ENCODE measurements at places on chromosomes 3 and 15. TPM values are rescaled to one million over a fixed set of nuclear protein-coding genes. Genes with fewer than 3 reads are reported as not detected.

CADM2 gene
- not detected for total RNA-seq

MELTF gene
- 1.8 TPM for total RNA-seq

DNA sequence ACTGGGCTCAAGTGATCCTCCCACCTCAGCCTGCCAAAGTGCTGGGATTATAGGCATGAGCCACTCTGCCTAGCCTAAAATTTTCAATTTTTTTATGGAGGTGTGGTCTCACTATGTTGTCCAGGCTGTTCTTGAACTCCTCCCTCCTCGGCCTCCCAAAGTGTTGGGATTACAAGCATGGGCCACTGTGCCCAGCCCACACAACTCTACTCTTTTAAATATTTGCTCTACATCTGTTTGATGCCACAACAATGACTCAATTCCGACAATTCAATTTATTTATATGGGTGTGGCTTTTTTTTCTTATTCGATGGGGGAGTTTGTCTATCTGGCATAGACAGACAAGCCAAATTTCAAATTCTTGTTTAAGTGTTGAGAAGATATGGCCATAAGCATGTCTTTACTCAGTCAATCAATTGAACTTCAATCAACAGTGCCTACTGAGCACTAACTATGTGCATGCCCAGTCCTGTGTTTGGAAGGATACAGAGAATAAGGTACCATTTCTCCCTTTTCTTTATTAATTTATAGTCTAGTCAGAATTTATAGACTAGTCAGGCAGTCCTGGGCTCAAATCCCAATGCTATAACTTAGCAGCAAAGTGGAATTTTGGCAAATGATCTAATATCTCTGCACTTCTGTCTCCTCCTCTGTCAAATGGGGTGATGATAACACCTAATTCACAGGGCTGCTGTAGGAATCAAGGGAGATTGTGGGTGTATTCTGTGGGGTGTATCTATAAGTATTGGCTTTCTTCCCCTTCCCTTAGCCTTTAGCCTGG lies 54.6 kb upstream of the PIAS1 start:
- no peak for DNase-seq

DNA sequence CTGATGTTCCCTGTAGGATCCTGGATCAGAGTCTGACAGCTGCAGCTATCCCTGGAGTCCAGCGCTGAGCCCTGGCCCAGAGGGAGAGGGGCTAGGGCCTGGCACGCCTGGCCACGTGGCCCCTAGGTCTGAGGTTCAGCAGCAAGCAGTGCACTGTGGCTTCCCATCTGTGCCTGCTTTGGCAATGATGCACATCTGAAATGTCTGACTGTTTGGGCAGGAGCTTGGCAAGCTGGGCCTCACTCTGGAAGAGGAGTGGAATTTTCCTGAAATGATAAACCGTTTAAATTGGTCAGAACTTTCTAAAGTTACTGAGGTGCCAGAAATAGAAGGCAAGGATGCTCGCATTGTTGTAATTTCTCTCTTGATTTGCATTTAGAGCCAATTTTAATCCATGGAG lies 48.8 kb upstream of the MRPS22 start:
- no peak for DNase-seq

DNA sequence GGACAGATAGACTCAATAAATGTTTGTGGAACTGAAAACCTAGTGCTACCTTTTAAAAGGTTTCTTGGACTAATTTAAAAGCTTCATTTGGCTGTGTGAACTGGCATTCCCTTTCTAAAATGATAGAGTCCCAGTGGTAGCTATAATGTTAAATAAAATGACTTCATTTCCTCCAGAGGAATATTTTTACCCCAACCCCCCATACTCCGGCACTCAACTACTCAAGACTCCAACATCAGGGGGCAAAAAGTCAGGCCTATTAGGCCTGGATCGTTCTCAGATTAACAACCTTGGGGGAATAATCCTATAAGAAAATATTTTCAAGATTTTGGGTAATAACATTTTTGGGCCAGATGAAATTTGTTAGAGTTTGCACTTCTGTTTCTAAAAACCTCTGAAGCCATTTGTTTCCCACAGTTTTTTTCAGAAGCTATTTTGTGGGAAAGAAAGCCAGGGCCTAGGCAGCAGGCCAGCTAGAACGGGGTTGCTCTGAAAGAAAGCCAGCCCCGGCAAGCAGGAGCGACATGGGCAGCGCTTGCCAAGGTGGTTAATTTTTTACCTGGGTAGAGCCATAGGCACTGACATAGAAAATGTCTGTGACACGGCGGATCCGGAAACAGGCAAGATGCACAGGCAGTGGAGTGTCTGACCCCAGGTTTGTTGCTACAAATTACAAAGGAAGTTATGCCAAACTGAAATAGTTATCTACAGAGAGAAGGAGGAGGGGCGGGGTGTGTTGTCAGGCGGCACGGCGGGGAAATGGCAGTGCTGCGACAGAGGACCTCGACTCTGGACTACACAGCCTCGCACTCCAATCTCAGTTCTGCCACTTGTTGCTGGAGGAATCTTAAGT lies 84.6 kb downstream of the MAGI1 start:
- peak; percentile 26 for DNase-seq

- no peak for DNase-seq
Measured at GRCh38 chr15:43404130-43404529, 33.2 kb downstream of the TUBGCP4 start.

- no peak for DNase-seq
Measured at GRCh38 chr15:66308531-66308930, 15.2 kb downstream of the DIS3L start.
